ENCODE measurements at places on chromosomes 6 and 20. TPM values are rescaled to one million over a fixed set of nuclear protein-coding genes. Genes with fewer than 3 reads are reported as not detected.

The RBM24 gene
- total RNA-seq, result 0.39 TPM

The PMEPA1 gene
- 18.0 TPM for total RNA-seq

The GJA10 gene
- total RNA-seq, result not detected

The SYNDIG1 gene
- total RNA-seq, result not detected

The SUMO4 gene
- total RNA-seq, result 8.7 TPM

The HSP90AB1 gene
- total RNA-seq, result 405 TPM

The CDC40 gene
- total RNA-seq, result 26.0 TPM

The FKBP1C gene
- total RNA-seq, result not detected

The TLDC2 gene
- total RNA-seq, result not detected

The SLC22A7 gene
- total RNA-seq, result not detected

The PTK7 gene
- 1.6 TPM for total RNA-seq

The MEP1A gene
- total RNA-seq, result not detected

The SNAI1 gene
- 2.5 TPM for total RNA-seq

The DHX16 gene
- 16.1 TPM for total RNA-seq

The JAG1 gene
- 0.77 TPM for total RNA-seq

The FAM110A gene
- 4.5 TPM for total RNA-seq

The NFATC2 gene
- 33.2 TPM for total RNA-seq

The PI3 gene
- not detected for total RNA-seq

The DNAH8 gene
- 0.03 TPM for total RNA-seq

The IYD gene
- total RNA-seq, result not detected

The PLEKHG1 gene
- total RNA-seq, result 1.5 TPM

The EYS gene
- not detected for total RNA-seq

Data from CD4-positive, alpha-beta T cell (primary cell).